ENCODE measurements at places on chromosomes 11 and 22.
A peak's percentile ranks its signal among the peaks of the same experiment; 100 is the strongest.

DNA sequence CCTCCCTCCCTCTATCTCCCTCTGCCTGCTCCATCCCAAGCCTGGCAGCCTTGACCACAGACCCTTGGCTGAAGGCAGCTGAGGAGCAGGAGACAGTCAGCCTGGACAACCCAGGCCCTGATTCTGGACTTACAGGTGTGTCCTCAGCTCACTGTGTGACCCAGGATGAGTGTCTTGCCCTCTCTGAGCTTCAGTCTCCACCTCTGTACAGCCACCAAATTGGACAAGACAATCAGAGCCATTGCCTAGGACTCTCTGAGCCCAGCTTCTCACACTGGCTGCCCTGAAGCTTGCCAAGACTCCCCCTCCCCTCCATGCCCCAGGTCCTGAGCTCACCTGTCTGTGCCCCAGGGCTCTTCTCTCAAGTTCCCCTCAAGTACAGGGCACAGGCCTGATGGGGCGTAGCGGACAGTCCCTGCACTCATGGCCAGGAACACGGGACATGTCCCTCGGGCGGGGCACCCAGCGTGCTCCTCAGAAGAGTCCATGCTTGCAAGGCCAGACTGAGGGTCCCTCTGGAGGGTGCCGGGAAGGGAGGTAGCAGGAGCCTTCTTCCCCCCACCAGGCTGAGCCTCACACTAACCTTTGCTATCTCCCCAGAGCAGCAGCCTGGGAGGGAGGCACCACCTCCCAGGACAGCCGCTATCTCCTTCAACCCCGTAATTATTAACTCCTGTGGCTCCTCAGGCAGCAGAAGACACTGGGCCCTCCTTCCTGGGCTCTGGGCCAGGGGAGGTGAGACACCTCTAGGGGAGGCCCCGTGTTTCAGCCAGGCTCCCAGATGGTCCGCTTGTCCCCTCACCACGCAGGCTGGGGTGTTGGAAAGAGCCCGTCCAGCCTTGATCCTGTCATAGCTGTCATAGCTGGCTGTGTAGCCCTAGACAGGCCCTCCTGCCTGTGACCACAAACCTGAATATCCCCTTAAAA, 2.6 kb upstream of the RAB3IL1 start:
- no peak for DNase-seq

DNA sequence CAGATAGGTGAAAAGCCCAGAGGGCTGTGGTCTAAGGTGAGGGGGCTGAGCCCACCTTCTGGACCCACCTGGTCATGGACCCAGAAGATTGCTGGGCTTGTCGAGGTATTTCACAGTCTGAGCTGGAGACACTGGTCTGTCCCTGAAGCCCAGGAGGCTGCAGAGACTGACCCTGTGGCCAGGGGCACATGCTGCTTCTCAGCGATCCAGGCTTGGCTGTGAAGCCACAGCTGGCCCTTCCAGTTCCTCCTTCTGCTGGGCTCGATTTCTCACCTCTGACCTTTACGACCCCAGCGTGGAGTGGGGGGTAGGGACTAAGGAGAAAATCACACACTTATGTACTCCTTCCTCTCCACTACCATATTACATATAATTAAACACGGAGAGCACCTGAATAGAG, 88.5 kb downstream of the NECTIN1 start:
- DNase-seq, result no peak

GRCh38 chr11:76919887-76920746, 59.4 kb downstream of the ACER3 start:
- DNase-seq, result peak; percentile 88

DNA sequence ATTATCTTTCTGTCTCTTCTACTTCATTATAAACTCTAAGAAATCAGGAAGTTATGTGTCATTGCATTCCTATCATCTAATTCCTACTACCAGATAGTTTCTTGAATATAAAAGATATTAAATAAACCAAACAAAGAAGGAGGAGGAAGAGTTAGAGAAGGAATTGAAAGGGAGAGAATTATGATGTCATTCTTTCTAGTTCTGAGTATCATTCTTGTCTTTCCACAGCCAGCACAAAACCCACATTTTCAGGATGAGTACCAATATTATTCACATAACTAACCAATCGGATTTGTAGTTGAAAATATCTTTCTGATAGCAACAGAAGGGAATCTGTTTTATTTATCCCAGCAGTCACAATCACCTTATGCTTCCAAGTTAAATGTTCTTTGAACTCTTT, 13.3 kb downstream of the MS4A13 start:
- DNase-seq, result no peak

GRCh38 chr11:3223932-3224381, 5.3 kb upstream of the MRGPRG start:
- DNase-seq, result no peak

DNA sequence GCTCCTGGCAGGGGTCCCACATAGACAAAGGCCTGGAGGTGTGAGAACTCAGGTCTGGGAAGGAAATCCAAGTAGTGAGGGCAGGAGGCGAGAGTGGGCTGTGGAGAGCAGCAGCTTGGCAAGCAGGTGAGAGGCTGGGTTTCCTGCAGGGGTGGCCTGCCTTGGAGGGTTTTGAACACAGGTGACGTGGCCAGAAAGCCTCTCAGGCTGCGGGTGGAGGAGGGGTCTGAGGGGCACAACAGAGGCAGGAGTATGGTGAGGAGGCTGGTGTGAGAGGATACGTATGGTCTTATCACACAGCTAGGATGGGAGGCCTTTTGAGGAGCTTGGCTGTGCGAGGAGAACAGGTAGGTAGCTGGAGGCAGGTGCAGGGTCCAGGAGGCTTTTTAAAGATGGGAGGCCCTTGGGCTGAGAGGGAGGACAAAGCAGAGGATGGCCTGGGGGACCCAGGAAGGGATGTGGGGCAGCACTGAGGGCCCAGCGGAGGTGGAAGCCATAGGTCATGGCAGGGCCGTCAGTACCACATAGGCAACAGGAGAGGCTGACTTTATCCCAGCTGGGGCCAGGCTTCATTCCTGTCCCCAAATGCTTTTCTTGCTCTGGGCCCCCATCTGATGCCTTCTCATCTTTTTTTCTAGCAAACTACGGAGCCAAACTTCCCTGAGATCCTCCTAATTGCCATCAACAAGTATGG, 84.4 kb downstream of the MYO7A start:
- no peak for DNase-seq

- DNase-seq, result no peak
Measured at GRCh38 chr22:47600281-47600680, 837.8 kb downstream of the TBC1D22A start.

DNA sequence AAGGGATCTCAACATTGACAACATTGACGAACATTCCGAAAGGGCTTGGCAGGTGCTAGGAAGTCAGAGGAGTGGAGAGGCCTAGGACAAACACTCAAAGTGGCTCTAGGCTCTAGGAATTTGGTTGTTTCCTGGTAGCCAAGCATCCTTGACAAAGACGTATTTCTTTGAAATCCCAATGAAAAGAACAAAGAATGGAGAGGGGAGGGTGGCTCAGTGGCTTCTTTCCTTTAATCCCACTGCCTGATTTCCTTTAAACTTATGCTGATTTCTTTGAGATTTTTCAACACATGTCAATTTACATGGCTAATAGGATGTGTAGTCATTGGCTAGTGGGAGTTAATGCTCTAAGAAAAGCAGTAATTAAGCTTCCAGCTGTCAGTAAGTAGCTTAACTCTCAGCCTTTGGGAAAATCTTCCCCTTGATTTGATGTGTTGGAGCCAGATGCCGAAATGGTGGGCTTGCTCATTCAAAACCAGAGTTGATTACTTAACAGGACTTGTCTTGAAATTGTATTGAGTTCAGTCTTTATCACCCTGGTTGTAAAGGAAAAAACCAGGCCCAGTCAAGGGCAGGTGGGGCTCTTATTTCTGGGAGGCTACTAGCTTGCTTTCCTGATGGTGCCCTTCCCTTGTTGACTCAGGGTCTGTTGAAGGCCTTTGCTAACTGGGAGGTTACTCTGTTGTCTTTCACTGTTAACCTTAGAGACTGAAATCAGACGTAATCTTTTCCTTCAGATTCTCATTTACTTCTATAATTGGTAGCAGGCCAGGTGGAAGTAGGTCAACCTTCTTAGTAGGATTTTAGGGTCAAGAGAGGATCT, 44.6 kb upstream of the SORL1-AS1 start:
- DNase-seq, result no peak

DNA sequence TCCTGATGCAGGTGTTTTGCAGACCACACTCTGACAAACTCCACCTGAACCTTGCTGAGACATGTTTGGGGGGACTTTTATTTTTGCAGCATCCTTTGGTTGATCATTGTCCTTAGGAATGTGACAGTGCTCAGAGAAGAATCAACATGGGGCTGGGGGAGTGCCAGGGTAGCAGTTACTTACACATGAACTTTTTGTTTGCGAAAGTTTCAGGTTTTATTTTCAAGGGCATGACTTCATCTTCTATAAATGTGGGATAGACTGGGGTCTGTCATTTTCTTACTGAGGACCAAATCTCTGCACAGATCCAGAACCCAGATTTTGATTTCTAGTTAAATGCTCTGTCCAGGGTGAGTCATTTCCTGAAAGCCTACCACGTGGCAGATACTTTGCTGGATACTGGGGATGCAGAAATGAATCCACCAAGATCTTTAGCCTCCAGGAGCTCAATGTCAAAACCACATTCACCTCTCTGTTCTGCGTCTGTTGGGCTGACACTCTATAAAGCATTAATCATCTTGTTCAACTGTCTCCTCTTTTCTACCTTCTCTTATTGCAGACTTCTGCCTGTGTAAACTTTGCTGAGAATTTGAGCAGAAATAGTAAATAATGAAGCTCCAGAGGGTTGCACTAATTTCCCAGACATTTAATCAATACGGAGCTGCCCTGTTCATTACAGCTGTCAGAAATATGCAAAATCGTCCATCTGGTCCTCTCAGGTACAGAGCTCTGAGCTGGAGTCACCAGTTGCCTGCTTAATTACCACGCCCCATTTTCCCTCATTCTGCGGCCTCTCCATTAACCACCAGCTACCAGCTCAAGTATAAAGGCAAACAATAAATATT, 387.9 kb downstream of the MIAT start:
- no peak for DNase-seq
